Neuronal stem cell (in vitro differentiated cells): ENCODE measurements at places on chromosomes 7 and 10.

DNA sequence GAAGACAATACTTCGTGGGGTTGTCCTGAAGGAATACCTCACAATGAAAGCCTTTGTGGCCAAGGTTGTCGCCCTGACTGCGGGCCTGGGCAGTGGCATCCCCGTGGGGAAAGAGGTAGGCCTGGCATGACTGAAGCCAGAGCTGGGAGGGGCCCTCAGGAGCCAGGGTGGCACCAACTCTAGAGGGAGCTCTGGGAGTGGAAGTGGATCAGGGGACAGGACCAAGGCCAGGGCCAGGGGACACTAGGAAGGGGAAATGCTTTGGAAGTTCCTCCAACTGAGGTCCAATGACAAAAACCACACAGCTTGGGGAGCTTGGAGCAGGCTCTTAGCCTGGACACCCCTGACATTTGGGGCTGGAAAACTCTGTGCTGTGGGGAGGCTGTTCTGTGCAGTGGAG is 5.8 kb downstream of the CLCN1 start:
- DNase-seq = no peak

DNA sequence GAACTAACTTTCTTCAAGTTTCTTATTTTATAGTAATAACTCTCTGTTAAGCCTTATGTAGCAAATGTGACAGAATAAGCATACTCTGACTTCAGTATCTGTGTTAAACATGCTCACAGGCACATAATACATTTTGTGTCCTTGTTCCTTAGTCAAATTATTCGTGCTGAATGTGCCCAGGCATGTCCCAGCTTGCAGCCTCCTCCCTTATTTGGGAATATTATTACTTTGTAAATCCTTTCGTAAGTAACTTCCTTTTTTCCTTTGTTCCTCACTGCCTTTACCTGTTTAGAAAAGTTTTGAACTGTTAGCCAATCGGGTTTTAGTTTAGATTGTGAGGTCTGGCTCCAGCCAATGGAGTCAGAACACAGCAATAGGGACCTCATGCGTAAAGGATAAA is 46.9 kb downstream of the GALNT11 start:
- DNase-seq = no peak

GRCh38 chr10:71268247-71268691 is 50.8 kb upstream of the SLC29A3 start:
- no peak for DNase-seq

DNA sequence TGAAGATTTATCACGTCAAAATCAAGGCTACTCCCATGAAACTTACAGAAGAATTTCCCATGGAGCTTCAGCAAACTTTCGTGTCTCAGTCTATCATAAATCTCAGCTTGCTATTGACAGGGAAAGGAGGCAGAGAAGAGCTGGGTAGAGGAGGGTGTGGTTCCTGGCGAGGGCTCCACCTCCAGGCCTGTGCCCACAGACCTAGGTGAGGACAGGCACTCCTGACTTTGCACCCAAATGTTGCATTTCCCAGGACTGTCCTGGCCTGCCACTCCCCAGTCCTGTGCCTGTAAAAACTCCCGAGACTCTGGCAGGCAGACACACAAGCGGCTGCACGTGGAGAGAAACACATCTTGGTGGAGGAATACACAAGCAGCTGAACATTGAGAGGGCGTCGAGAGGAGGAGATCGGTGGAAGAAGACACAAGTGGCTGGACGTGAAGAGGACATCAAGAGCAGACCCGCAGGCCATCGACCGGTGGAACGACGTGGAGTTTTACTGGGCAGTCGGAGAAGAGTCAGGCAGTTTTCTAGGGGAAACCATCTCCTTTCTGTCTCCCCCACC is 145.1 kb downstream of the CTNNA3 start:
- DNase-seq = no peak

GRCh38 chr7:151743481-151743983 is 133.4 kb downstream of the PRKAG2 start:
- DNase-seq = no peak

- DNase-seq = no peak
Measured at GRCh38 chr7:90560730-90561129, 35.4 kb upstream of the CDK14 start.

DNA sequence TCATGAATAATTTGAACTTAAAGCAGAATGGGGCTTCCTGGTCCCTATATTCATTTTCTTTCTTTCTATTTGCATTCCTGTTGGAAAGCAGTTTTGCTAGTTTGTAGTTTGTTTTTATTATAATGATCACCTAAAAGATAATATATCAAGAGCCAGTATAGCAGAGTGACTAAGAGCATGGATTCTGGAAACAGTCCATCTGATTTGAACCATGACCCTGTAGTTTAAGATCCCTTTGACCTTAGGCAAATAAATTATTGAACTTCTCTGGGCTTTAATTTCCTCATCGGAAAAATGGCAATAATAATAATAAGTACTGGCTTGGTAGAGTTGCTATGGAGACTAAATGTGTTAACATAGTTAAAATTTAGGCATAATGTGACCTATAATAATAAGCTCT is 76.1 kb downstream of the DGKB start:
- no peak for DNase-seq

DNA sequence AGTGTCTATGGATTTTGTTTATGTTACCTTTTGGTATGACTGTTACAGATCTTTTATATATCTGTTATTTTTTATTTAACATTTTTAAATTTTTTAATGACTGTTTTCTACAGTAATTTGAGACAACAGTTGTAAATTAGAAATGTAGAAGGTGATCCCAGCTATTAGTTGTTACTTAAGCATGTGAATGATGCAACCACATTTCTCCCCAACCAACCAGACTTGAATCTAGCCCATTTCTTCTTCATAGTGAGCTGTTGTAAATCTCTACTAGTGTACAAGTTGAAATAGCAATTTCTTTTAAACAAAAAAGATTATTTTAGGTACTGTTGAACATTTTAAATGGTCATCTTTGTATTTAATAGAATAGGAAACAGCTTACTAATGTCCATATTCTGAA is 18.0 kb downstream of the TMEM106B start:
- no peak for DNase-seq

- no peak for DNase-seq
Measured at GRCh38 chr10:111303887-111304286, 227.1 kb downstream of the ADRA2A start.

- no peak for DNase-seq
Measured at GRCh38 chr10:99958302-99958701, 51.4 kb downstream of the DNMBP start.

DNA sequence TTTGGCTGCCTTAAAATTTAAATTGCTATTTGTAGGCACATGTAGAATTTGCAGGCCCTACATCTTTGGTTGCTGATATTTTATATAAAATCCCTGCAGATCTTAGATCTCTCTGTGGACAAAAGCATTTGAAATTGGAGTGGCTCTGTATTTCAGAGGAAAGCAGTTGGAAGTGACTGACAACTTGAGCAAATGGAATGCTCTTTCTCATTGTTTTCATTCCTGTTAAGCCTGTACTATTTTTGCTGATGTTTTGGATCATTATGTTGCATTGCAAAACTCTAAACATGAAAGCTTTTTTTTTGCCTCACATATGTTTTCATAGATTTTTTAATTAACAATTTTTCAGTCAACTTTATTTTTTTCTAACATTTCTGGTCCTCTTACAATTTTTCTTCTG is 251.2 kb upstream of the MDFIC start:
- no peak for DNase-seq

GRCh38 chr7:93515144-93515543 is 59.4 kb downstream of the CALCR start:
- no peak for DNase-seq

DNA sequence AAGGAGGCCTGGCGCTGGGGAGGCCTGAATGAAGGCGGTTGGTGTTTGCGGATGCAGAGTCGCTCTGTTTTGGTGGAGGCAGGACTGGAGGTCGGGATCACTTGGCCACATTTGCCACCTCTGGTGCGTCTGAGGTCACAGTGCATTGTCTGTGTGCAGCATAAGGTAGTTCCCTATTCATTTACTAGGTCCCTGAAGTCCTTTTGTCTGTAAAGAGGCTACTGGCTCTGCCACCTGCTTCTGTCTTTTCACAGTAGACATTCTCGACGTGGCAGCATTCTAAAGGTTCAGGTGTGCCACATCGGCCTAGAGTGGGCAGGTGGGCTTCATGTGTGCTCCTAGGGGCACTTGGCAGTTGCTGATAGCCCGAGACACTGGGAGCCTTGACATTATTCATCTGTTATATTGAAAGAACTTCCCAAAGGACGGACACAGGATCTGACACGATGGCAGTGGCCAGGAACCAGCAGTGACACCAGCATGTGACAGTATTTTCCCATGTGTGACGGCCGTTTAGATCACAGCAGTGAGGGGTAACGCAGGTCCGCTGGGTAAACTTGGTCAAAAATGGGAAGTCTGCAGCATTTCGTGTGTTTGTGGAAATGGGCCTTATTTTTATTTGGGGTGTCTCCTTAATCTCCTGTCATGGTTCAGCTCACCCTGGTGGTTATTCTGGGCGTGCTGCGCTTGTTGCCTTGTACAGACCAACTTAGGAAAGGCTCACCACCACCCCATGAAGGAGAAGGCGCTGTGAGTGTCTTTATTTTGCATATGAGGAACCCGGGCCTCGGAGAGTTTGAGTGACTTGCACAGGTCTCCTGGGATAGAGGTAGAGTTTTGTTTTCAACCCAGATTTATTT is 5.9 kb downstream of the MGMT start:
- DNase-seq = no peak

GRCh38 chr7:133481676-133482075 is 228.8 kb downstream of the EXOC4 start:
- DNase-seq = no peak

GRCh38 chr10:80168162-80168511 is 35.6 kb downstream of the PLAC9 start:
- DNase-seq = no peak

DNA sequence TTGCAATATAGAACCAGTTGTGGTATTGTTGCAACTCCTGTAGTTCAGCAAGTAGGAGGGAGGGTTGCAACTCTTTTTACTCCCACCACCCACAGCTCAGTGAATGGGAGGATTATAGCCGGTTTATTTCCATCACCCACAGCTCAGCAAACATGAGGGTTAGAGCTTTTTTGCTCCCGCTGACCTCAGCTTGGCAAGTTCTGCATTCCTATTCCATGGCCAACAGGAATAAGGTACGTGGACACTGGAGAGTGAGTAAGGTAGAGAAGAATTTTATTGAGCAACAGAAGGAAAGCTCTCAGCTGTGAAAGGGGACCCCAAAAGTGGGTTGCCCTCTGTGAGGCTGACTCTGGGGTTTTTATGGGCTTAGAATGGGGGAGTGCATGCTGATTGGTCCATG is 167.1 kb upstream of the SMIM30 start:
- DNase-seq = no peak

GRCh38 chr10:66881814-66882213 is 44.0 kb upstream of the LRRTM3 start:
- DNase-seq = no peak

DNA sequence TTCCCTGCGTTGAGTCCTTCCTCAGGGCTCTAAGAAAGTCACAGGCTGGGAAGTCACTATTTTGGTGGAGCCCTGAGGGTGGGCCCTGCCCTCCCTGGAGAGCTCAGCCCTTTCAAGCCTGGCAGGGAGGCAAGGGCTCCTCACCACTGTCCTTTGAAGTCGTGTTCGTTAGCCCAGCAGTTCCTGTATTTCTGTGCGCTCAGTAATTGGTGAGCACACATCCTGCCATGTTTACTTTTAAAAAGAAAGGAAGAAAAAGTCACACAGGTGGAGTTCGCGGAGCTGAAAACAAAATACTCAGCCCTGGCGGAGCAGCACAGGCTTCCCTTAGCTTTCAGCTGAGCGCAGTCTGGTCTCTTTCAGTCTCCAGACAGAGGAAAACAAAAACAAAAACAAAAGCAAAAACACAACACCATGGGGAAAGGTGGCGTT is 37.1 kb downstream of the PRKCQ start:
- no peak for DNase-seq

DNA sequence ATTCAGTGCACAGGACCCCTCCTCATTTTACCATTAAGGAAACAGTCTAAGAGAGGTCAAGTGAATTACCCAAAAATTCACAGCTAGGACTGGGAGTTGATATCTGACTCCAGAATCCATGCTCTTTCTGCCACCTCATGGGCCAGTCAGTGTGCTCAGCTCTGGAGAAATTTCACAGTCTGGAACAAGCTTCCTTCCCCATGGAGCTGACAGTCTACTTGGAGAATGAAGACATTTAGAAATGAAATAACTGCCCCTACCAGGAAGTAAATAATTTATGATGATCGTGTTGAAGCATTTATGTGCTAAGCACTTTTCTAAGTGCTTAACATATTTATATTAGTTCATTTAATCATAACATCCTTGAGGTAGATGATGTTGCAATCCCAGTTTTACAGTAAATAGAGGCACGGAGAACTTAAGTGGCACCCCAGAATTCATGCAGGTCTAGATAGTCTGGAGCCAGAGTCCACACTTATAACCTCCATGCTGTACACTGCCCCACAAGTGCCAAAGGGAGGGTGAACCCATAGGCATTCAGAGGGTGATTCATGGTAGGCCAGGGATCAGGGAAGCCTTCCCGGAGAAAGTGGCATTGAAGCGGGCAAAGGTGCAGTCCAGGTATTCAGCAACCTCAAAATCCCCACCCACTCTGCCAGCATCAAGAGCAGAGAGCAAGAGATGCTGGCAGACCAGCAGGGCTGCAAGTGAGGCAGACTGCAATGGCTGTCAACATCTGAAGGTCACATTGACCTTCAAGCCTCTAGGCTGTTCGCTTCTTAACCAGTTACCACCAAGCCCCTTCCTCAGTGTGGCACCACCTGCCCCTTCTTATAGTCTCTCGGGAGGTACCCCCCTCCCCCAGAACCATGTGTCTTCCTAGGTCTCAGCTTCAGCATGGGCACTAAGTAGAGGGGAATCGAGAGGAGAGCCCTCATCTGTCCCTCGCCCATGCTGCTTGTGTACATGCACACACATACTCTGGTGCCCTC is 38.4 kb upstream of the LRRC4 start:
- no peak for DNase-seq

GRCh38 chr10:122143238-122143841 is 127.8 kb upstream of the BTBD16 start:
- DNase-seq = no peak

DNA sequence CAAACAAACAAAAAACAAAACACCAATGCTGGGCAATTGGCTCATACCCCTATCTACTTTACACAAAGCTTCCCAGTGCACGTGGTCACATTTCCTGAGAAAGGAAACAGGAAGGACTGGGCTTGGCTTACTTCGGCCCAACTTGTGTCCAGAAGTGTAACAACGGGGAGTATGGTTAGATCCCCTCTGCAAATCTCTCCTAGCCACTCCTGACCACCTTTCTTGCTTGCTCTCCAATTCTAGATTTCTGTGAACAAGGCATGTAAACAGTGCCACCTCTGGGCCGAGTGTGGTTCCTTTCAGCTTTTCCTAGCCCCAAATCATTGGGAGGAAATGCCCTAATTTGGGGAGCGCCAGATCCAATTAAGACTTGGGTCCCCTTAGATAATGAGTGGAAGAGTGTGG is 21.0 kb upstream of the FRAT2 start:
- DNase-seq = no peak
